ENCODE measurements at places on chromosomes 7 and 10.

DNA sequence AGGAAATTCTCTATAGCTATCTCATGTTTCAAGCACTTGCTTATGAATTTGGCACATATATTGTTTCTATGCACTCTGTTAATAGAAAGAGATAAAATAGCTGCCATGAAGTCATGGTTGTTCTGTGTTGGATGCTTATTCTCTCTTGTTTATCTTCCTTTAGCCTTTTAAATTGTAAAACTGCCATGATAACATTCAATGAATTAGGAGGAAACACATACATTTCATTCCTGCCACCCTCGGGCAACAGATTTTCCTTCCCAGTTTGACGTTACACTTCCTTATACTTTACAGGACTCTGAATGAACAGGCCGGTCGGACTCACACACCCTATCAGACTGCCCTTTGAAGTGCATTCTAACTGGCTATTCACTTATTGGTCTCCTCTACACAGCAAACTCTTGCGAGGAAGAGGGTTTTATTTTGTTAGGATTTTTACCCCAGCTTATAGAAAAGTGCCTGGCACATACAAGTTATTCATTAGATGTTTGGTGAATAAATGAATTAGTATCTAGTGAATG lies 65.7 kb upstream of the FERD3L start:
- no peak for DNase-seq

DNA sequence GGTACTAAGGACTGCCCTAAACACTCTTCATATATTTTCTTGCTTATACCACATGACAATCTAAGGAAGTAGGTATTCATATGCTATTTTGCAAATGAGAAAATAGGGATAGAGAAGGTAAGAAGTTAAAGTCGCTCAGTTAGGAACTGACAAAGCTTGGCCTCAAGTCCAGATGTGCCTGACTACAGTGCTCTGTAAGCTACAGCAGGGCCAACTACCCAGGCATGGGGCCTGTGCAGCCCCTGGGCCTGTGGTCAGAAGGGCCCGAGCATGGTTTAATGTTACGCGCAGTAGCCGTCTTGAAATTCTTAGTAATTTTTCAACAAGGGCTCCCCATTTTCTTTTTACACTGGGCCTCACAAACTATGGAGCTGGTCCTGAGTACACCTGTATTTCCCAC lies 146.2 kb downstream of the GLI3 start:
- no peak for DNase-seq

- no peak for DNase-seq
Observed at GRCh38 chr7:124720195-124720594, 45.4 kb downstream of the GPR37 start.

DNA sequence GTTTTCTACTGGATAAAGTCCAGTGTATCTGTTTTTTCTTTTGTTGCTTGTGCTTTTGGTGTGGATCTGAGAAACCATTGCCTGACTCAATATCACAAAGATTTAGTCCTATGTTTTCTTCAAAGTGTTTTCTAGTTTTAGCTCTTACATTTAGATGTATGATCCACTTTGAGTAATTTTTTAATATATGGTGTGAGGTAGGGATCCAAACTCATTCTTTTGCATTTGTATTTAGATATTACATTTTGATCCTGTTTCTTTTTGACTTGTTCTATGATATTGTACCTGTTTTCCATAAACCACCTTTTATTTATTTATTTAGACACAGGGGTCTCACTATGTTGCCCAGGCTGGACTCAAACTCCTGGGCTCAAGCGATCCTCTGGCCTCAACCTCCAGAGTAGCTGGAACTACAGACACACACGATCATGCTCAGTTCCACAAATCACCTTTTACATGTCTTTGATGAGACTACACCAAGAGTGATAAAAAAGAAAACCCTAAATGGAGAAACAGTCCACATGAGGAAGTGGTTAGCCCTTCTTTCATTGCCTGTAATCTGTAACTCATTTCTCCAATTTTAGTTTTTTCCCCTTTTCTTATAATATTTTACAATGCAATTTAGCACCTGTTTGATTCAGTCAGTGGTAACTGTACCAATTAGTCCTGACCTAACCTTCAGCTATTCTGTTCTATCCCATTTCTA lies 86.0 kb downstream of the SLC37A3 start:
- no peak for DNase-seq

GRCh38 chr10:43955002-43955596 lies 306.4 kb upstream of the ZNF32 start:
- no peak for DNase-seq

Measured in CD4-positive, alpha-beta T cell treated with Interleukin-12 subunit alpha and Interleukin-12 subunit beta, for 1 hour (primary cell).